ENCODE measurements at places on chromosomes 12 and 14. TPM values are rescaled to one million over a fixed set of nuclear protein-coding genes. Genes with fewer than 3 reads are reported as not detected.

The KLHL33 gene
- total RNA-seq, result not detected

The KCNA5 gene
- total RNA-seq, result not detected

The INSM2 gene
- not detected for total RNA-seq

The PUS7L gene
- total RNA-seq, result 9.3 TPM
